ENCODE measurements at places on chromosomes 3 and 15.
A peak's percentile ranks its signal among the peaks of the same experiment; 100 is the strongest.

DNA sequence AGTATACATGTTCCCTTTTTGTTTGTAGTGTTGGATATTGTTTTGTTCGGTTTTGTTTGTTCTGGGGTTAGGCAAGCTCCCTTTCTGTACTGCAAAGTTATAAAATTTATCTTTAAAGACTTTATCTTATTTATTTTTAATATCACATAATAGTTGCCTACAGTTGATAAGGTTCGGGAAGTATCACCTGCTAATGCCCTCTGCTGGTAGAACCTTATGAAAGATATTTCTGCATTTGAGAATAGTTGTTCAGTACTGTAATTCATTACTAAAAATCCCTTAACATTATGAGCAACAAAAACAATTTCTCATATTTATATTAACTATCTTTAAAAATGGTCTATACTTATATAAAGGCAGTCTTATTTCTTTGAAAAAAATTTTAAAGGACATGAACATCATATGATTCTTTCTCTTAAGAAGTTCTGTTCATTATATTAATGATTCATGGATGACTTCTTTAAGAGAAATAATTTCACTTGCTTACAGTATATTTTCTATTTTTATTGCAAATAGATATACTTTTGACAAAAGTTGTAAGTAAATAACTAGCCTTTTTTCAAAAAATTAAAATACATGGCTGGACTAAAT lies 1126.8 kb downstream of the SI start:
- DNase-seq, result no peak

GRCh38 chr15:66899555-66900350 lies 165.6 kb upstream of the SMAD3 start:
- no peak for DNase-seq

- DNase-seq, result no peak
Observed at GRCh38 chr3:139117136-139117675, 72.5 kb upstream of the PRR23C start.

DNA sequence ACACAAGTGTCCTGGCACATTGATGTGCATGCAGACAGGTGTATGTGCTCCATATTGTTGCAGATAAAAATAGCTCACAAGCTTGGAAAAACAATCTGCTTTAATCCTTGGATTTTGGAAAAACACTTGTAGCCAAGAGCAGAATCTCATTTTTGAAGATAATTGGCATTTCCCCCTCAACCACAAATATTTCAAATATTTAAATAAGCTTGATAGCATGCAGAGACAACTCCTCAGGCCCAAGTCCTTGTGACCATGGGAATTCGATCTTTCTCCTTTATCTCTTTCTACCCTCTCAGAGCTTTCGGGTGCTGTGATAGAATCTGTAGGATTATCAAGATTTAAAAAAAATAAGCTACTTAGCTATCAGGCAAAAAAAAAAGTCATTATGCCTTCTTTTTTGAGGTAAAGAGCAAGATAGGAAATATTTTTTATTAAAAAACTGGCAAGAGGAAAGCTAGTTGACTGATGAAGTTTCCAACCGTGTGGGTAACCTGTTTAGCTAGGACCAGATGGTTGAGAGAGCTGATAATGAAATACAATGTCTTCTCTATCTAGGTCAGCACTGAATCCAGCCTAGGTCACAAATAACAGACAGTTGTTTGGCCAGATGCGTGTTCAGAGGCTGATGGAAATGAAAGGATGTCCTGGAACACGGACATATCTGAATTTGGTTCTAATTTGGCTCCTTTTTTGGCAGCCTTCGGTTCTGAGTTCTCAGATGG lies 54.9 kb upstream of the SNRK start:
- no peak for DNase-seq

DNA sequence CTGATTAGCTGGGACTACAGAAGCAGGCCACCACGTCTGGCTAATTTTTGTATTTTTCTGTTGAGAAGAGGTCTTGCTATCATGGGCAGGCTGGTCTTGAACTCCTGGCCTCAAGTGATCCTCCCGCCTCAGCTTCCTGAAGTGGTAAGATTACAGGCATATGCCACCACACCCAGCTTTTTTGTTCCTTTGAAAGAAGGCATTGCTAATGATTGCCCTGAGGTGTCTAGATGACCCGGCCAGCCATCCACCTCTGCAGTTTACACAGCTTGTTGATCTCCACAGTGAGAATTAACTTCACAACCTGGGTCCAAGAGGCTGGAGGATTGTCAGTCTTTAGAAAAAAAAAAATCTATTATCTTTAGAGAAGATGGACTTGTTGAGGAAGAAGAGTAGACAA lies 58.7 kb downstream of the SMAD3 start:
- no peak for DNase-seq

- DNase-seq, result peak; percentile 52
Observed at GRCh38 chr3:119294696-119295671, 801 bp downstream of the ARHGAP31 start.

GRCh38 chr3:172844428-172844827 lies 93.9 kb downstream of the ECT2 start:
- no peak for DNase-seq

GRCh38 chr3:118102737-118103136 lies 931.9 kb downstream of the IGSF11 start:
- DNase-seq, result no peak

DNA sequence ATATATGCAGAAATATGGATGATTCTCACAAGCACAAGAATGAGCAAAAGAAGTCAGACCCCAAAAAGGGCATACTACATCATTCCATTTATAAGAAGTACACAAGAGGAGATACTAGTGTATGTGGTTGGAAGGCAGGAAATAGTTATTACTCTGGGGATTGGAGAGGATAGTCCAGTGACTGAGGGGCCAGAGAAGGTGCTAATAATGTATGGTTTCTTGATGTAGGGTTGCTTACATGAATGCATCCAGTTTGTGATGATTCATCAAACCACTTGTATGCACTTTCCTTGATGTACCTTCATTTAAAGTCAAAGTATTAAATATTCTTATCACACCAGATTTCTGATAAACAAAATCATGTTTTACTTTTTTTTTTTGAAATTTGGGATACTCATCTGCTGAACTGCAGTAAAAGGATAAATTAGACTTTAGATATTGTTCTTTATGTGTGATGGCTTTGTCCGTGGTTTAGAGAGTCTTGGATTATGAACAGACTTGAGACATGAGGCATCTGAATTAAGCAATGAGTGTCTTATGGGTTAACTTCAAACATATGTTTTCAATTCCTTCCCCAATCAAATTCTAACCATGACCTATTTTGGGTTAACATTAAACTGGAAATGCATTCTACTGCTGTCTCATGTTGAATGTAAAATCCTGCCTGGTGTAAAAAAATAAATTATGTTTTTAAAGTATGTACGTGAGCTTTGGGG lies 171.2 kb downstream of the SEMA6D start:
- DNase-seq, result no peak

- no peak for DNase-seq
Observed at GRCh38 chr3:58164199-58164879, 46.4 kb downstream of the DNASE1L3 start.

- DNase-seq, result no peak
Observed at GRCh38 chr3:152772674-152773225, 62.2 kb upstream of the P2RY1 start.

GRCh38 chr3:134079111-134079547 lies 49.4 kb upstream of the SLCO2A1 start:
- DNase-seq, result no peak

DNA sequence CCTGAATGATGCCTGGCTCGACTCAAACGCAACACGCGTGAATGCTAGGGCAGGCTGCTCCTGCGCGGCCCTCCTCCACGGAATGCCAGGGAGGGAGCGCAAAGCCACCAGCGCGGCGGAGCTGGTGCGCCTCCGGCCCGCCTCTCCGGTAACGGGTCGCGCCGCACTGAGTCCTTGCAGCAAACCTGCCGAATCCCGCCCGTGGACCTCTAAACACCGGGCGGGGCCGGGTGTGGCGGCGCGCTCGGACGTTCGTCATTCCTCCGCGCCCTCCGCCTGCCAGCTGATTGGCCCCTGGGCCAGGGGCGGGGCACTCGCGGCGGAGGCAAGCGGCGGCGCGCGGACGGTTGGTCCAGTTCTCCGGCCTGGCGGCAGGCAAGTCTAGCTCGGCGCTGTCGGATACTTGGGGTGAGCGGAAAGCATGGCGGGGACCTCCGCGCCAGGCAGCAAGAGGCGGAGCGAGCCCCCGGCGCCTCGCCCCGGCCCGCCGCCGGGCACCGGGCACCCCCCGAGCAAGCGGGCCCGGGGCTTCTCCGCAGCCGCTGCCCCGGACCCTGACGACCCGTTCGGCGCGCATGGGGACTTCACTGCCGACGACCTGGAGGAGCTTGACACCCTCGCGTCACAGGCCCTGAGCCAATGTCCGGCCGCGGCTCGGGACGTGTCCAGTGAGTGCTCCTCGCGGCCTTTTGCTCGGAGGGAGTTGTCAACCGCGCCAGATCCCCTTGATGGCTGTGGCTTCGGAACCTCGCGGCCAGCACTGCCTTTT lies at the start of gene ATRIP:
Gene ATRIP (plus strand): TSS at position 313 of the 769 bp plus-strand sequence. CDS start 109 bp downstream, at position 422.
- peak; percentile 86 for DNase-seq

DNA sequence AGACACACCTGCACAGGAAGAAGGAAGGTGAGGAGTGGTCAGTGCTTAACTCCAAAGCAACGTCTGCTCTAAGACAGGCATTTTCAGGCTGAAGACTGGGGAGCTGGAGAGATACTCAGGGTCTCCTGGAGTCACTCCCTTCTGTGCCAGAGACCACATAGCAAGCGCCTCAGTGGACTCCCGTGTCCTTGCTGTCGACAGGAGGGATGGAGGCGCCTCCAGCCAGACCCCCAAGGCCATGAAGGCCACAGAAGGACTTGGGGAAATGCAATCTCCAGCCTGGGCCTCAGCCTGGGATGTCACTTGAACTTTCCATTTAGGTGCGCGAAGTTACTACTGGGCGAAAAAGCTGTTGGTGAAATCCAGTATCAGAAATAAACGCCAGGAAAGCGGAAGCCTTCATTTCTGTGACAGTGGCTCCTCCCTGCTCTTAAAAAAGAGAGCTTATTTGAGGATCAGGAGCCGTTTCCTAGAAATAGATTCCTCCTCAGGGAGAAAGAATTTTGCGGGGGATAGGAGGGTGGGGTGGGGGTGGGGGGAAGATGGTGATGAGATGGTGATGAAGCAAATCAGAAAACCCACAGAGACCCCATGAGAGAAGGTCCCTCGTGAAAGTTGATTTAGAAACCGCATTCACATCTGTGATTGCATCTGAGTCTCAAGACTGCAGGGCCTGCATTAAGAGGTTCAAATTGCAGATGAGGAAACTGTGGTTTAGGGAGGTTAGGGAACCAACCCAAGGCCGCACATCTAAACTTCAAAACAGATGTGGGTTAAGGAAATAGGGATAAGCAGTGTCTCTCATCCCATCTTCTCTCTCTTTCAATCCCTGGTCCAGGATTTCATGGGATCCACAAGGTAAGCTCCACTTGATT lies 78.8 kb downstream of the ATP2B2 start:
- no peak for DNase-seq

DNA sequence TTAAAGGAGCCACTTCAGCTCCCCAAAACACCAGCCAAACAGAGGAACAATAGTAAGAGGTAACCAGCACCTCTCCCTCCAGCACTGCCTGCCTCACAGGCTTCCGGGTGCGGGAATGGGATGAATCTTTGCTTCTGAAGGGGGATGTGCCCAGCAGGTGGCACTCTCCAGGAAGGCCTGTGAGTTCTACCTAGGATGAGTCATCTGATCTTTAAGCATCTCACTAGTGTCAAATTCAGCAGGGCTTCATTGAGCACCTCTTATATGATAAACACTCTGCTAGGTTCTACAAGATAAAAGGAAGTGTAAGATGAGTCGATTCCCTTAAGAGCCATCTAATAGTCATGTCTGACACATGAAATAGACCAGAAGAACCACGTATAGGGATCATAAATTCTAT lies 237.4 kb upstream of the UMPS start:
- no peak for DNase-seq

GRCh38 chr3:150447631-150448465 lies 39.8 kb downstream of the TSC22D2 start:
- no peak for DNase-seq

GRCh38 chr15:63880744-63881143 lies 47.0 kb upstream of the HERC1 start:
- DNase-seq, result no peak

- DNase-seq, result no peak
Observed at GRCh38 chr15:93210995-93211394, 122.0 kb upstream of the RGMA start.

- DNase-seq, result no peak
Observed at GRCh38 chr3:27089645-27090044, 279.5 kb downstream of the NEK10 start.

DNA sequence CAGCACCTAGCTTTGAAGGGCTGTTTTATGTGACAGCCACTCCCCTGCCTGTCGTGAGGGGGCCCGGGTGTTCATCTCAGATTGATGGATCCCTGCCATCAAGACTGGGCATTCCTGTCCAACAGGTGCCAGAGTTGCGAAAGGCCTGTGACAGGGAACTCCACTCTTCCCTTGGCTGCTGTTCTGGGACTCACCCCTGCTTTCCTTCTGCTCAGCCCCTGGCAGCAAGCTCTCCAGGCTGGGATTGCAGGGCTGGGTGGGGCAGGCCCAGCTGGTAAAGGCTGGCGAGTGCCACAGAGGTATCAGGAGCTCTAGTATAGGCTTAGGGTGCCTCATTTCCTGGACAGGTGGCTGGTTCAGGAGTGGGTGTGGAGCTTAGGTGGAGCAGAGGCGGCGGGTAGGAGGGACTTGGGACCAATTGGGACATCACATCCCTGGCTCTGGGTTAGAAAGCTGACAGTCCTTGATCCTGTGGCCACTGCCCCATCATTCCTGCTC lies at the start of gene PLA2G4B:
Gene PLA2G4B (plus strand): TSS at position 448 of the 498 bp plus-strand sequence. CDS start 67 bp downstream, outside the sequence.
- no peak for DNase-seq

DNA sequence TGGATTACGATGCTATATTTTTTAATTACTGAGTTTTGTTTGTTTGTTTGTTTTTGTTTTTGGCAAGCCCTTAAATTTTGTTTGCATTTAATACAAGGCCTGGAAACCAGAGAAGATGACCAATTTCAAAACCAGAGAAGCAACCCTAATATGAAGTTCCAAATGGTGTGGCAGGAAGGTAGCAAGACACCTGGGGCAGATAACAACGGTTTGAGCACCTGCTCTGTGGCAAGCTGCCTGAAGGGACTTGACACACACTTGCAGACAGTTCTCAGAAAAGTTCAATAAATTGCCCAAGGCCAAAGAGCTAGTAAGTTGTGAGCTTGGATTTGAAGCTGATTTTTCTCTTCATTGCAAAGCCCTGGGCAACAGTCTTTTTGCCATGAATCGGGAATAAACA lies 151.2 kb upstream of the UBE2E1 start:
- no peak for DNase-seq

DNA sequence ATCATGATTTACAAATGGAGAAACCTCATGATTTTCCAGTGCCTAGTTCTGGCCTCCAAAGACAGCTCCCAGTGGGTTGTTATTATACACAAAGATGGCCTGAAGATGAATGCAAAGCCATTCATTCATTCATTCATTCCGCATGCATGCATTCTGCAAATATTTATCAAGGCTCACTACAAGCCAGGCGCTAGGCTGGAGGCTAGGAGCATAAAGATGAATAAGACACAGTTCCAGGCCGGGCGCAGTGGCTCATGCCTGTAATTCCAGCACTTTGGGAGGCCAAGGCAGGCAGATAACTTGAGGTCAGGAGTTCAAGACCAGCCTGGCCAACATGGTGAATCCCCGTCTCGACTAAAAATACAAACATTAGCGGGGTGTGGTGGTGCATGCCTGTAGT lies 2.4 kb upstream of the PSMD2 start:
- DNase-seq, result no peak

- no peak for DNase-seq
Observed at GRCh38 chr3:102006812-102007485, 157.6 kb downstream of the NFKBIZ start.

- no peak for DNase-seq
Observed at GRCh38 chr3:12556314-12556689, 585 bp upstream of the MKRN2 start.

Measured in activated naive CD4-positive, alpha-beta T cell treated with anti-CD3 and anti-CD28 coated beads, Interleukin-2, amount 50 U/mL, for 16 hours (primary cell).